NCI-H510A treated with DMSO at 0.1 percent for 48 hours (cell line): ENCODE measurements at places on chromosomes 1 and 21.

GRCh38 chr1:192539297-192540092 lies 36.1 kb upstream of the RGS1 start:
- DNase-seq = no peak

DNA sequence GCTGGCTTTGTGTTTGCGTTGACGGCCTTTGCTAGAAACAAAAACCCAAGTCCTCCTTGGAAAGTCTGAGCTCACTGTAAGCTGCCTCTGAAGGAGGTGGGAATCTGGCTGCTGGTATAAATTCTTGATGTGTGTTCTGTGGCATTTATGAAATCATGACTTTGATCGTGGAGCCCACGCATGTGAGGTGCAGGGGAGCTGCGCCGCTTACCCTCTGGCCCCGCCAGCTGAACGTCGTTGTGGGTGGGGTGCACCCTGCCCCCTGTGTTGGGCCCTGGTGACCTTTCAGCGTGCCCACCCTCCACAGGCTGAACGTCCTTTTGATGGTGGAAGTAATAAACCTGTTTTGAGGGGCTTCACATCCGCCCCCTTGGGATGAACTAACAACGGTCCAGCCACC lies 21.2 kb upstream of the DIP2A start:
- DNase-seq = no peak

DNA sequence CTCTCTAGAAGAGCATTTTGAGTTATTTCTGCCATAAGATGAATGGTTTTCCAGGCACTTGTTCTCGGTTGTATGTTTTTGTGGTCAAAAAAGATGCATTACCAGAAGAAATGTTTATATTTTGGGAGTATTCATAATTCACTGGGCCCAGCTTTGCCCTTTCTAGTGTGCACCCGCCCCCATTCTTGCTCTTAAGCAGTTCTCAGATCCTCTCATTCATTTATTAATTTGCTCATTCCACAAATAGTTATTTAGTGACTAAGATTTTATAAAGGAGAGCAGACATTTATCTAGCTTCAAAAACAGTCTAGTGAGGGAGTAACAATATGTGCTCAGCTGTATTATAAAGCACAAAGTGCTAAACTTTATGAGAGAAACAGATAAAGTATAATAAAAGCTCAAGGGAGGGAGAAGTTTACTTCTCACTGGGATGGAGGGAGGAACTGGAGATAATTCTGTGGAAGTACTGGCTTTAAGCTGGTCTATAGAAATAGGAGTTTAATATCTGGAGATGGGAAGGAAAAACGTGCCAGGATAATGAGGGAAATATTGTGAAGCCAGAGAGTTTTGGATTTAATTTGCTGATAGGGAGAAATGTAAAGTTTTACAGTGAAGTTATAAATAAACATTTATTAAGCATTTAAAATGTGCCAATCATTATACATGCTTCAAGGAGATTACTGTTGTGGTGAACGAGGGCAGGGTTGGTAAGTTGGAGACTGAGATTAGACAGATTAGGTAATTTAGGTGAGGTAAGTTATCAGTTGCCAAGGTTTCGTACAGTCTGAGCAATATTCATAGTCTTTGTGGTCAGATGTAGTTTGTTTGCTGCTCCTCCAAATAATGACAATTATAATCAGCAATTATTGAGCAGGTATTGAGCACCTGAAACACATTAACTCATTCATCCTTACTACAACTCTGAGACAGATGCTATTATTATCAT lies 9.1 kb upstream of the MACF1 start:
- DNase-seq = no peak

DNA sequence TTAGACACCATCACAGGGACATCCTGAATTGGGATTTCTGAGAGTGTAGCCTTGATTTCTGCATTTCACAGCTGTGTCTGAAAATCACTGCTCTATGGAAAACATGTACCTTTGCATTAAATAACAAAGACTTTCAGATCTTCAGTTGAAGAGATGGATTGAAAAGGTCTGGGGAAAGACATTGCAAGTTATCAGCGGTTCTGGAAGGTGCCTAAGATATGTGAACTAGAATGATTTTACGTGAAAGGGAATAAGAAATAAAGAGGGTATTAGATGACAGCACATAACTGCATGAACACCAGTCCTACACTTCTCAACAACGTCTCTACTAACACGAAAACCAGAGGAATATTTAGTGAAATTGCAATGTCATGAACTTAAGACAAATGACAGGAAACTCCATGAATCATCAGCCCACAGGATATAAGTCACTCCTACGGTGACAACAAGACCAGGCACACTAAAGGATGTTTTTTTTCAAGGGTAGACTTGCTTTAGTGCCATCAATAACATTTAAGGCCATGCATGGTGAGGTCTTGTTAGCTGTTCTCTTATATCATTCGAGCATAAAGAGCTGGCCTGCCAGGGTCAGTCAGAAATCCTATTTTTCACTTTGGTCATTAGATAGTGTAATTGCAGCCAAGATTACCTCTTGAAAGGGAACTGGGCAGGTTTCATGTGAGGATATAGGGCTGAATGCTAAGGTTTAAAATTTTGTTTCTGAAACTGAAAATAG lies 283.1 kb downstream of the GRIK1 start:
- no peak for DNase-seq

DNA sequence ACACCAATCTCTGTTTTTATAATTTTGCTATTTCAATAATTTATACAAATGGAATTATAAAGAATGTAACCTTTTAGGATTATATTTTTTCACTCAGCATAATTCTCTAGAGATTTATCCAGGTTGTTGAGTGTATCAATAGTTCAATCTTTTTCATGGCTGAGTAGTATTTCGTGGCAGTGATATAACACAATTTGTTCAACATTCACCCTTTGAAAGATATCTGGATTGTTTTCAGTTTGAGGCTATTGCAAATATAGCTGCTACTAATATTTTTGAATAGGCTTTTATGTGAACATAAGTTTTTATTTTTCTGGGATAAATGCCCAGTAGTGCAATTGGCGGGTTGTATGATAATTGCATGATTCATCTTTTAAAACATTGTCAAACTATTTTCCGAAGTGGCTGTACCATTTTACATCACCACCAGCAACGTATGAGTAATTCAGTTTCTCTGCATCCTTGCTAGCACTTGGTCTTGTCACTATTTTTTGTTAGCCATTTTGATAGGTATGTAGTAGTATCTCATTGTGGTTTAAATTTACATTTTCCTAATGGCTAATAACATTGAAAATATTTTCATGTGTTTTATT lies 55.6 kb upstream of the ABCD3 start:
- DNase-seq = no peak

DNA sequence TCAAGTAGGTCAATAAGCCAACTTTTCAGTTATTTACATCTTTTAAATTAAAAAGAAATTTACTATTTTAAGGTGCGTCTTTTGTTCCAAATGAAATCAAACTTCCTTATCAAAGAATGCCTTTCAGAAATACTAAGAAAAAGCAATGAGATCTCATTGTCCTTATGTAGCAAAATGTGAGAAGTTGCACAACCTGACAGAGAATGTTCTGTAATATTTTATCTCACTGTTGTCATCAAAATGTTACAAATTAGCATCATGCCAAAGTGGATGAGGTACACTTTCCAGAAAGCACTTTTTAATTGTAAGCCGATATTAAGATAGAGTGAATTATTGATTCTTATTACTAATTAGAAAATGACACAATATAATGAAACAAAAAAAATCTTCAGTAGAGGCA lies 50.4 kb downstream of the KCNT2 start:
- no peak for DNase-seq

DNA sequence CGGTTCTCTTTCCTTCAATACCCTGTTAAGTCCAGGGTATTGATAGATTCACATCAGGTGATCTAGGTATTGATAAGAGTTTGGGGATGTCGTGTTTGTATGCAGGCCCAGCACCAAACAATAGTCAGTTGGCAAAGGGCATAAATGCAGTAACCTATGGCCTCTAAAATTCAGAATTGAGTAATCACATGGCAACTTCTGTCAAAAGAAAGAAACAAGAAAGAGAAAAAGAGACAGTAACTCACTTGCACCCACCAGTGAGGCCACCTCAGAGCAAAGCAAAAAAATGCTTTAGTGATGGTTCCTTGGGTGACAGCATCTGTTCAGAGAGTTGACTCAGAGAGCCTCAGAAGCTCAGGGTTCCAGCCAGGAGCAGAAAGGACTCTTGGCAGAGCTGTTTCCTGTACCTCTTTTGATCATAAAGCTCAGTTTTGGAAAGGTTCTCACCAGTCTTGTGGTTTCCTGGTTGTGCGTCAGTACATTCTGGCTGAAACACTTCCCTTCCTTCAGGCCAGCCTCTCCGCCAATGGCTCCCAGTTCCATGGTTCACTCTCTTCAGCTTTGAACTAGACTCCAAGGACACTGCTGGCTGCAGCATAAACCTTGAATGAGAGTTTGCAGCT lies 70.1 kb upstream of the GORAB start:
- DNase-seq = no peak

DNA sequence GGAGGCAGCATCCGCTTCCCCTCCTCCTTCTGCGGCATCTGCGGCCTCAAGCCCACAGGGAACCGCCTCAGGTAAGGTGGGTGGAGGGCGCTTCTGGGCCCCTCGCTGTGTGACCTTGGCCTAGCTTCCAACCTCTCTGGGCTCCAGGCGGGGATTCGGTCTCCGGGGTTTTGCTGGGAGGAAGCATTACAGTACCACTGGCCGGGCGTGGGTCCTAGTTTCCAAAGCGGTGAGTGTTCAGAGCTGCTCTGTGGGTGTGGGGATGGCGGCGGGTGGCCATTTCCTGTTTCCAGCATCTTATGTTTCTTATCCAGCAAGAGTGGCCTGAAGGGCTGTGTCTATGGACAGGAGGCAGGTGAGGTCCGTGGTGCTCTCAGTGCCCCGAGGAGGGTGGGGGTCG lies 11.6 kb downstream of the FAAH start:
- no peak for DNase-seq

DNA sequence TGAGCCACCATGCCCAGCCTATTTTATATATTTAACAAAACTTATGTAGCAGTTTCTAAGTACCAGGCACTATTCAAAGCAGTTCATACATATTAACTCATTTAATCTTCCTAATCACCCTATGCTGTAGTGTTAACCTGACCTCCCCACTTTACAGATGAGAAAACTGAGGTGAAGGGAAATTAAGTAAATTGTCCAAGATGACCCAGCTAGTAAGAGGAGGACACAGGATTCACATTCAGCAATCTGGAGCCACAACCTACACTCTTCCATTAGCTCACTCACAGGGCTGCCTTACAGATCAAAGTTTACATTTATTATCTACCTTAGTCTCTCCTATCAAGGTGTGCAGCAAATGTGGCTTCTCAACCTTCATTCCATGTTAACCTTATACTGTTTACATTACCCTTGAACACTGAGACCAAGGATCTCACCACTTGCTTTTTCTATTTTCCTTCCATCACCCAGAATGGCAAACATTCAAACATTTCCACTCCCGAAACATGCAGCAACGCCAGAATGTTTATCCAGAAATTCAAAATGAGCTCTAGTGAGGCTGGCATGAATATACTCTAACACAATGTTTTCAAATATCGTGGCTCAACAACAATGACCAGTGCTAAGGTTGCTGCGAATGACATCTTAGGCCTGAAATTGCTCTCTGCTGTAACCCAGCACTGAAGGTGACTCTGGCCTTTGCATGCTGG lies 24.5 kb downstream of the HIVEP3 start:
- no peak for DNase-seq

DNA sequence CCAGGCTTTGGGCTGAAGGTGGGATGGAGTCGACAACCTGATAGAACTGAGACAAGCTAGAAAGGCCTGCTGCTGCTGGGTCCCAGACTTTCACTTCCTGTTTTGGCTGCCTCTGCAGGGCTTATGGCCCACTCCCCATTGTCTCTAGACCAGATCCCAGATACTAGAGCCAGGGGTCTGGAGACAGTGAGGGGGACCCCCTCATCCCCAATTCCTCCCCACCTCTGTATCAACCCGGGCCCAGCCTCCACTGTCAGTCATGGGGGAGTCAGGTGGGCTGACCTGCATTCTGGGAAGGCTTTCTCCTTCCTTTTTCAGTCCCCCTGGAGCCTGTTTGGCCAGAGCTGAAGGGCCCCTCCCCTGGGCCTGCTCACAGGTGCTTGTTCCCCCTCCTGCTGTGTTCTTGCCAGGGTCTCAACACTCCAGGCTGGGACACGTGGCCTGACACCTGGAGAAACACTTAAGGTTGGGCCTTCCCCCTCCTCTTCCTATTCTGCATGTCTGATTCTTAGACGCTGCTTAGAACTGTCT lies 18.0 kb upstream of the ETV3L start:
- DNase-seq = no peak

- DNase-seq = peak; percentile 41
These were observed 52.2 kb downstream of the PUM1 start for GRCh38 chr1:31013187-31013864.

- DNase-seq = peak; percentile 49
These were observed 26.3 kb downstream of the RAB7B start for GRCh38 chr1:205976708-205977401.

GRCh38 chr1:228105270-228105995 lies 2.3 kb upstream of the C1orf35 start:
- no peak for DNase-seq

DNA sequence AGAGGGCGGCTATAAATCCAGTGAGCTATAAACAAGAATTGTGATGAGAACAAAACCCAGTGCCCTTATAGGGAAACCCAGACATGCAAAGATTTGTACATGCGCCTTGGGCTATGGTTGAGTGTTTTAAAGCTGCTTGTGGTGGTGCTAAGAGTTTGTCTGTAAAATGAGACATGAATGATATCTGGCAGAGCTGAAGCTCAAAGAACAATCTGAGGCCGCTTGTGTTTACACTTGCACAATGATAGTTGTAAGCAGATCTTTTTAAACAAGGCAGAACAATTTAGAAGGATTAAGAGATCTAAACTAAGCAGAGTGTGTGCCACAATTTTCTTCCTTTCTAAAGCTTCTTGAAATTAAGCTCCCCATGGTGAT lies 80.4 kb upstream of the ADAMTS5 start:
- DNase-seq = no peak

DNA sequence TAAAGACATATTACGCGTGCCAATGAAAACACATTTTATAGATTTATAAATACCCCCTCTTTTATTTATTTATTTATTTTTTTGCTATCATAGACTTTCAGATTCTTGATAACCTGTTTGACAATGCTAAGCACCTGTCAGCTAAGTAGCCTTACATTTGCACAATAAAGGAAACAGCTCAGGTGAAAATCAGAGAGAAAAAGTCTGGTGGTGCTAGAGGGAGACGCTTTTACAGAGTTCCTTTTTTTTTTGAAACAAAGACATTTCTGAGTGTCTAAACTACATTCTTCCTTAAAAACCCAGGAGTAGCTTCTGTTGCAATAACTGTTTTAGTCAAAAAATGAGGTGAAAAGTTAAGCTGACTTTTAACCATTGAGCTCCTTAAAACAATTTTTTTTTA lies 1611.6 kb downstream of the NCAM2 start:
- no peak for DNase-seq
